ENCODE measurements at places on chromosomes 3 and 15.

DNA sequence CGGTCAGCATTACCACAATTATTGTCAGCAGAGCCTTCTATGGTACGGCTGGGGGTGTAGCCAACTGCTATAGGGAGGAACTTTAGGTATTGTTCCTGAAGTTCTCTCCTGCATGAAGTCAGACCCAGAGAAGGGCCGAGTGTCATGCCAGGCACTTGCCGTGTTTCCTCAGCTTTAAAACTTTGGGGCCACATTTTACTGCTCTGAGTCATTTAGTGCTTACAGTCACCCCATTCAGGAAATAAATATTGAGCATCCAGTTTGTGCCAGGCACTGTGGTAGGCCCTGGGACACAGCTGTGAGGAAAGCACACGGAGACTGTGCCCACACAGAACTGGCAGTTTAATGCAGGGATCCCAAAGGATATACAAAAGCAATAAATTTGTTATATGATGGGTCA lies 54.5 kb upstream of the APEH start:
- DNase-seq: no peak

- DNase-seq: no peak
Measured at GRCh38 chr15:34773013-34773412, 18.2 kb upstream of the GJD2 start.

DNA sequence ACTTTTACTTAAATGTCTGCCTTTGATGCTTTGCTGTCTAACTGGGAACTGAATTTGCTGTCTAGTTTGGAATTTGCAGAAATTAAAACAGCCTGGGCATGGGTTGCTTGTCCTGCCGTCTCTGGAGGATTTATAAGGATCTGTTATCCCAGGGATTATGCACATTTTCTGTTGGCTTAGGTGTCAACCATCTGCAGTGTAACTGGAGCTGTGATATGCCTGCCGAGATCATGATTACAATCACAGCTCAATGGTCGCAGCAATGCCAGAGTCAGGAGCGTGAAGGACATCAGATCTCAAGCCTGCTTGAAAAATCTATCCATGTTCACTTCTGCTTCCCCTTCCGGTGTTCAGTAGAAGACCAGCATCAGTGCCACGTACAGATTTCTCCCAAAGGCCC lies 41.8 kb upstream of the SETMAR start:
- DNase-seq: no peak

- DNase-seq: no peak
Measured at GRCh38 chr3:28716939-28717338, 368.3 kb upstream of the AZI2 start.

- no peak for DNase-seq
Measured at GRCh38 chr3:154139996-154140436, 18.8 kb downstream of the ARHGEF26 start.

DNA sequence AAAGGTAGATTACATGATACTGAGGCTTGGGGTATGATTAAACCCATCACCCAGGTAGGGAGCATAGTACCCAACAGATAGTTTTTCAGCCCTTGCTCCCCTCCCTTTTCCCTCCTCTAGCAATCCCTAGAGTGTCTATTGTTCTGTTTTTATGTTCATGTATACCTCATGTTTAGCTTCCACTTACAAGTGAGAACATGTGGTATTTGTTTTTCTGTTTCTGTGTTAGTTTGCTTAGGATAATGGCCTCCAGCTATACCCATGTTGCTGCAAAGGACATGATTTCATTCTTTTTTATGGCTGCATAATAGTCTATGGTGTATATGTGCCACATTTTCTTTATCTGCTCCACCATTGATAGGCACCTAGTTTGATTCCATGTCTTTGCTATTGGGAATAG lies 82.7 kb downstream of the MYLK start:
- no peak for DNase-seq

- no peak for DNase-seq
Measured at GRCh38 chr3:76047368-76047767, 262.0 kb upstream of the ZNF717 start.

- DNase-seq: no peak
Measured at GRCh38 chr3:106403371-106404145, 534.7 kb upstream of the CBLB start.

GRCh38 chr3:129266651-129267050 lies 12.0 kb upstream of the HMCES start:
- no peak for DNase-seq

DNA sequence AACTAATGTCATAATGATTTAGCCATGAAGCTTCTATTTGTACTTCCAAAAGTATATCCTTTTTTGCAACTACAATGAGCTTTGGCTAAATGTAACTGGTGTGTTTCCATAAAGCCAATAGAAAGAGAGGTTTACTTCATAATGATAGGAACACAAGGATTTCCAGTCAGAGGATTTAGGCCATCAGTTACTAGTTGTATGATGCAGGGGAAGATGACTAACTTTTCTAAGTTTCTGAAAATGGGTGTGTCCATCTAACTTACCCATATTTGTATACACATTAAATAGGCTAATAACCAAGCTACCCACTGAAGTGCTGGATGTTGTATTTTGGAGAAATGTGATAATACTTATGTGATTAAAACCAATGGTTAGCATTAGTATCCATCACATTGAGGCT lies 55.7 kb downstream of the SLC4A7 start:
- no peak for DNase-seq

- no peak for DNase-seq
Measured at GRCh38 chr3:16715281-16715680, 110.1 kb upstream of the DAZL start.

DNA sequence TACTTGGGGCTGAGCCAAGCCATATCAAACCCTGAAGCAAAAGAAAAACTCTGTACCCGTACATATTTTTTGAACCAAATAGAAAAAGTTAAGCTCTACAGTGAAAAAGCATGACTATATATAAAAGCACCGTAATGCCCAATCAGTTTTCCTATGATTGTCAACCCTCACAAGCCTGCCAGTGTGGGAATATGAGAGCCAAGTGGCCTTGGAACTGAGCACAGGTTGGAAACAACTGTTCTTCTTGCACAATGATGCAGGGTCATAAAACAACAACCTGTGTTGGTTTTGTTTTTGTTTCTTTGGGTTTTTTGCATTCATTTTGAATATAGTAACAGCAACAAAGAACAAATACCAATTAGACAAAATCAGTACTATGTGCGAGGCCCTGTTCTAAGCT lies 3.5 kb upstream of the ERC2 start:
- no peak for DNase-seq

DNA sequence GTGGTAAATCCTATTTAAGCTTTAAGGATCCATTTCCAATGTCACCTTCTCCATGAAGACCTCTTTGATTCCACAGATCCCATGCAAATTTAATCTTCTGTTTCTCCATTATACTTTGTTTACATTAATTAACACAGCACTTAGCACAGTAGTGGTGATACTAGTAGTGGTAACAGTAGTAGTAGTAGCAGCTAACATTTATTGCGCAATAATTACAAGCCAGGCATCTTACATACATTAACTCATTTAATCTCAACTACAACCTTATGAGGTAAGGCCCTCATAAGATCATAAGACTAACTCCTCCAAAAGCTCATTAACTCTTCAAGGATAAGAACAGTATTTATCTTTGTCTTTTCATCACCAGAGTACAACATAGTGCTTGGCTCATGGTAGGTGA lies 54.8 kb upstream of the FSIP1 start:
- no peak for DNase-seq

DNA sequence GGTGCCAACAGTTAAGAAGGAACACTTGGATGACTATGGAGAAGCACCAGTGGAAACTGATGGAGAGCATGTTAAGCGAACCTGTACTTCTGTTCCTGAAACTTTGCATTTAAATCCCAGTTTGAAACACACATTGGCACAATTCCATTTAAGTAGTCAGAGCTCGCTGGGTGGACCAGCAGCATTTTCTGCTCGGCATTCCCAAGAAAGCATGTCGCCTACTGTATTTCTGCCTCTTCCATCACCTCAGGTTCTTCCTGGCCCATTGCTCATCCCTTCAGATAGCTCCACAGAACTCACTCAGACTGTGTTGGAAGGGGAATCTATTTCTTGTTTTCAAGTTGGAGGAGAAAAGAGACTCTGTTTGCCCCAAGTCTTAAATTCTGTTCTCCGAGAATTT lies 3.0 kb downstream of the SKIL start:
- no peak for DNase-seq

- DNase-seq: no peak
Measured at GRCh38 chr3:61903931-61904657, 342.7 kb downstream of the PTPRG start.

DNA sequence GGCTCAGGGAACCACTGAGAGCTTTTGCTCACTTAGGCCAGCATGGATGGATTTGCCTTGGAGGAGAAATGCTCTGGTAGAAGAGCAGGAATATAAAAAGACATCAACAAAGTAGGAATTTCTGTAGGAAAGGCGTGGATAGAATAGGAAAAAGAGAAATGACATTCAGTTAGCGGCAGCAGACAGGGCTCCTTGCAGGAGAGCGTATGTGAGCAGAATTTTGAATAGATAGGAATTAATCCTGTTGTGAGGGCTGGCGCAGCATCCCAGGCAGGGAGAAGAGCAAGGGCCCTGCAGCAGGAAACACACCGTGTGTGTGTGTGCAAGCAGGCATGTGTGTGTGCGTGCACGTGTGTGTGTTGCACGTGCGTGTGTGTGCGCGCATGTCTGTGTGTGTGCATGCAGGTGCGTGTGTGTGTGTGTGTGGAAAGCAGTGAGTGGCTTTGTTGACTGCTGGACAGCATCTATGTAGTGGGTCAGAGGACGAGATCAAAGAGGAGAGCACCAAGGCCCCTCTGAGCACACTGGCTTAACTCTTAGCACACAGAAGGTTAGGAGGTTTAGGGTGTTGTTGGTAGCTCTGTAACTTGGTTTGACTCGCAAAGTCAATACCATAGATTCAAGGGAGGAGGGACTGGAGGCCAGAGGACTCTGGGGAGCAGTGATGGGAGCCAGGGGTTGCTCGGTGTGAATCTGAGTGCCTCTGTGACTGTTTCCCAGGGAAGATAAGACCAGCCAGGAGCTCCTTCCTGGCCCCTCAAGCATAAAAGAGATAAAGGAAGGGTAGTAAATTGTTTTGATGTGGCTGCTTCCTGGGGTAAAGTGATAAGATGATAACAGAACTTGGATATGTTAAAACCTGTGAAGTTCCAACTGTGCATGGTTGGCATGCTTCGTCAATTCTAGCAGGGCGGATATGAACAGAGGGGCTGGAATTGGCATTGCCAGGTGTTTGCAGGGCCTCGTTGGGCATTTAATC lies 639.5 kb downstream of the NR2F2 start:
- no peak for DNase-seq

- DNase-seq: no peak
Measured at GRCh38 chr3:101925564-101925963, 76.2 kb downstream of the NFKBIZ start.

GRCh38 chr15:94077938-94078337 lies 153.4 kb upstream of the MCTP2 start:
- DNase-seq: no peak

DNA sequence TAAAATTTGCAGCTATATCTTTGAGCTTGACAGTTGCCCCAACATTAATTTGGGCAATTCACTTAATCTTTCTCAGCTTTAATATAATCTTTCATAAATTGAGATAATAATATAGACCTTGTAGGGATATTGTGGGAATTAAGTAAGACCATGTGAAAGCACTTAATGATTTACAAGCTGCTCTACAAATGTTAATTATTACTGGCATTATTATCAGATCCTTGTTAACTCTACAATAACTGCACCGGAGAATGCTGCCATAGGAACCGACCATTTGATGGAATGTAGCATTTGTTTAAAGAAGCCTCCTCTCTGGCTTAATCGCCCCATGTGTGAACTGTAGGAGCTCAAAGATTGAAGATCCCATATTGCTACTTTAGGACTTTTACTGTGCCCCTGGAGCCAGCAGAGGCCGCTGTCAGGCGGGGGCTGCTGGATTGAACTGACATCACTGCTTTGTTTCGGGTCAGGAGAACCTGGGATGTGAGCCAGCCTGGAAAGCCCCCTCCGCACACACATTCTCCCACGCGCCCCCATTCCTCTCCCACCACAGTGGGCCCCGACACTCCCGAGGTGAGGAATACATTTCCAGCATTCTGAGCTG lies 154.2 kb upstream of the TNIK start:
- no peak for DNase-seq

GRCh38 chr15:63104727-63105126 lies 16.9 kb upstream of the LACTB start:
- DNase-seq: no peak

- no peak for DNase-seq
Measured at GRCh38 chr15:77096138-77096537, 25.2 kb upstream of the TSPAN3 start.

DNA sequence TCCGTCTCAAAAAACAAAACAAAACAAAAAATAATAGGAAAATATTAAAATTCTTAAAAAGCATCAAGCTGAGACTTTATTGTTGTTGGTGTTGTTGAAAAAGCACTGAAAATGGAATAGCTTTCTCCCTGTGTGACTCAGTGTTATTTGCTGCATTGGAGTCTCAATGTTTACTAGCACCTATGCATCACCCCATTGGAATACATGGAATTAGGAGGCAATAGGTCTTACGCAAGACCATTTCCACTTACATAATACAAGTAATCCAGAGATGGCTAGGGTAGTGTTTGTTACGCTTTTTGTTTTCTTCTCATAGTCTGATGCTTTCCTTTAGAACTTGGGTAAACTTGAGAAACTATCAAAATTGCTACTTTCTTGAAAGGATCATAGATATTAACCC lies 15.2 kb downstream of the GXYLT2 start:
- peak; percentile 17 for DNase-seq

DNA sequence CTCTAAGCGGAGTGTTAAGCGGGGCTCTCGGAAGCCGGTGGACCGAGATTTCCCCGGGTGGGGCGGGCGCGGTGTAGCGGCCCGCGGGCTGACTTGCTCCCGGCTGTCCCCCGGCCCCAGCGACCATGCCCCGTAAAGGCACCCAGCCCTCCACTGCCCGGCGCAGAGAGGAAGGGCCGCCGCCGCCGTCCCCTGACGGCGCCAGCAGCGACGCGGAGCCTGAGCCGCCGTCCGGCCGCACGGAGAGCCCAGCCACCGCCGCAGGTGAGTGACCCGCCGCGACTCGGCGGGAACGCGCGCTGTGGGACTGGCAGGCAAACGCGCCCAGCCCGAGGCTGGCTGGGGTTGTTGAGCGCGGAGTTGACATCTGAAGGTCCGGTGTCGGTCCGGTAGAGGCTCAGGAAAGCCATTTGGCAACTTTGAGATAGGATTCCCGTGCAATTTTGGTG lies 1.3 kb downstream of the SMC4 start:
- no peak for DNase-seq

DNA sequence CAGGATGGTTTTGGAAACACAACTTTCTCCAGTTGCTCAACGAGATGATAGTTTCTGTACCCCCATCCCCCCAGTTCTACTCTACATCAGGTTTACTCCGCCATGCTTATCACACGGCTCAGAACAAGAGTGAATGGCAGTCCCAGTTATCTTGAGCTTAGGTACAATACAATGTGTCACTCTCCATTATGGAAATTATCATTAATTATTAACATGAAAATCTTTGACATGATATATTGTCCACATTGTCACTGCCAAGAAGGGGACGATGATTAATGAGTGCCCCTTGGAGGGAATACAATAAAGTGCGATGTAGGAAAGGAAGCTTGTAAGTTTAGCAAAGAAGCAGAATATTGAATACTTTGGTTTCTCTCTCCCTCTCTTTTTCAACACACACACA lies 252.6 kb upstream of the CFAP20DC start:
- no peak for DNase-seq

Data from T1000 (cell line).